ENCODE measurements at places on chromosomes 3 and 15.
A peak's percentile ranks its signal among the peaks of the same experiment; 100 is the strongest.

- no peak for DNase-seq
Observed at GRCh38 chr3:39350714-39351113, 21.2 kb downstream of the CCR8 start.

- no peak for DNase-seq
Observed at GRCh38 chr3:33956206-33956605, 157.8 kb downstream of the PDCD6IP start.

- DNase-seq = no peak
Observed at GRCh38 chr15:88014454-88015160, 241.9 kb downstream of the NTRK3 start.

- DNase-seq = peak; percentile 63
Observed at GRCh38 chr3:64030741-64031140, 7.4 kb upstream of the PSMD6 start.

- no peak for DNase-seq
Observed at GRCh38 chr3:136171097-136171542, 25.0 kb downstream of the MSL2 start.

- DNase-seq = no peak
Observed at GRCh38 chr15:71336671-71337070, 221.4 kb downstream of the THSD4 start.

GRCh38 chr15:71747128-71748083 is 62.9 kb upstream of the NR2E3 start:
- no peak for DNase-seq

GRCh38 chr15:81492969-81493645 is 119.1 kb upstream of the TMC3 start:
- no peak for DNase-seq

GRCh38 chr15:55907797-55908196 is 85.6 kb downstream of the NEDD4 start:
- DNase-seq = no peak

Measured in activated T-helper 1 cell treated with anti-CD3 and anti-CD28 coated beads, Interleukin-2, amount 50 U/mL, for 16 hours (primary cell).